A673 (cell line): ENCODE measurements at places on chromosomes 13 and 19.

DNA sequence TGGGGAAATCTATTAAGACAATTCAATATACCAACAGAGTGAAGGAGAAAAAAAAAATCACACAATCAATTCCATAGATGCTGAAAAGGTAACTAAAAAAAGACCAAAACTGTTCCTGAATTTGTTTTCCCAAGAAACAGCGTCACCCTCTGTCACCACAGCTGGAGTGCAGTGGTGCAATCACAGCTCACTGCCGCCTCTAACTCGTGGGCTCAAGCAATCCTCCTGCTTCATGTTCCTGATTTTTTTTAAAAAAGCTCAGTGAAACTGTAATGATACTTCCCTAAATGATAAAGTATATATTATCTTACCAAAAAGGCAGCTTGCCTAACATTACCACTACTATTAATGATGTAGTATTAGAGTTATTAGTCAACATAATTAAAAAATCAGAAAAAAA, 19.6 kb upstream of the ZFP14 start:
- DNase-seq: no peak

- no peak for DNase-seq
Measured at GRCh38 chr13:51249255-51249654, 27.1 kb downstream of the FAM124A start.

DNA sequence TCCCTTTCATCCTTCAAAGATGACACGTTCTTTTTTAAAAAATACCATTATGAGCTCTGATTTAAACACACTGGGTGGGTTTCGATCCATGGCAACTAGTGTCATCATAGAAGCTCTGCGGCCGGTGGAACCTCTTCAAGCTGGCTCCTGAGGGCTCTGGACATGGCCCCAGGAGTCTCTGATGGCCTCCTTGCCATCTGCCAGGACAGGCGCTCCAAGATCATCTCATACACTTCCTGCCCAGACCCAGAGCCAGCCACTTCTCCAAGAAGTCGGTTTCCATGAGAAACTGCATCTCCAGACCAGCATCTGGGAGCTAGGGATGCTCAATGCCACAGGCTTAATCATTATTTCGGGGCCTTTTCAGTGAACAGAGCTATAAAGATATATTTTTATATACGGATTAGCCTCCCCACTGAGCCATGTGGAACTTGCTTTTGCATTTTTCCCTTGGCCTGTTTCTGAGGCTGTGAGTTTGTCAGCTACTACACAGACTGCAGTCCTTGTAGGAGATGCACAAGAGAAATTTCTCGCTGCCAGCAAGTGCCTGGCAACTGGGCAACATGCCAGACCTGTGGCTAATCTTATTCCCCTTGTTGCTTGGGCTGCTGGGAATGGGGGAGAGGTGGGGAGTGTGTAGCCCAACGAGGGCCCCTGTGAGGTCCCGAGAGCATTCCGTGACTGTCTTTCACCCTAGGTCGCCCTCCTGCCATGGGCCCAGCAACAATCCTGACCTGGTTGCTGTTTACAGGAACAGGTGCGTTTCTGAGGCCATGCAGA, 15.9 kb downstream of the SUGP1 start:
- peak; percentile 51 for DNase-seq

GRCh38 chr13:51151463-51151862, 40.4 kb upstream of the C13orf42 start:
- no peak for DNase-seq

- DNase-seq: no peak
Measured at GRCh38 chr13:95462801-95463200, 89.7 kb upstream of the CLDN10 start.

GRCh38 chr13:94030415-94031119, 448.9 kb downstream of the DCT start:
- DNase-seq: no peak

- no peak for DNase-seq
Measured at GRCh38 chr13:114296902-114297301, 15.5 kb downstream of the UPF3A start.

- DNase-seq: no peak
Measured at GRCh38 chr13:34004676-34005075, 186.7 kb downstream of the RFC3 start.

DNA sequence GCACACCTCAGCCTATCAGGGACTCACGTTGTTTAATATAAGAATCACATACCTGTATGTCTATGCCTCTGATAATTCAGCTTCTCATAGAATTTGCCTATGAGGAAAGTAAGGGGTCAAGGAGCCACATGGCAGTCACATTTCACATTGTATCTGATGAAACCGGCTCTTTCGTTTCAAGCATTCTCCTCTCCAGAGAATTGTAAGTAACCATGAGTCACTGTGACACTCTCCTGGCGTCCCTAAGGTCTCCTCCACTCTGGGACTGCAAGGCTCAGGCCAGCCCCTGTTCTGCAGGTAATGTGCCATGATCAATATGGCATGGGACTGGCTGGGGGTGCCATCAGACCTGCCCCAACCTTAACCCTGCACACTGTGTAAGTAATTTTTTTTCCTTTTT, 503.3 kb downstream of the COG6 start:
- no peak for DNase-seq

GRCh38 chr19:32189956-32190706, 155.3 kb upstream of the ZNF507 start:
- no peak for DNase-seq

DNA sequence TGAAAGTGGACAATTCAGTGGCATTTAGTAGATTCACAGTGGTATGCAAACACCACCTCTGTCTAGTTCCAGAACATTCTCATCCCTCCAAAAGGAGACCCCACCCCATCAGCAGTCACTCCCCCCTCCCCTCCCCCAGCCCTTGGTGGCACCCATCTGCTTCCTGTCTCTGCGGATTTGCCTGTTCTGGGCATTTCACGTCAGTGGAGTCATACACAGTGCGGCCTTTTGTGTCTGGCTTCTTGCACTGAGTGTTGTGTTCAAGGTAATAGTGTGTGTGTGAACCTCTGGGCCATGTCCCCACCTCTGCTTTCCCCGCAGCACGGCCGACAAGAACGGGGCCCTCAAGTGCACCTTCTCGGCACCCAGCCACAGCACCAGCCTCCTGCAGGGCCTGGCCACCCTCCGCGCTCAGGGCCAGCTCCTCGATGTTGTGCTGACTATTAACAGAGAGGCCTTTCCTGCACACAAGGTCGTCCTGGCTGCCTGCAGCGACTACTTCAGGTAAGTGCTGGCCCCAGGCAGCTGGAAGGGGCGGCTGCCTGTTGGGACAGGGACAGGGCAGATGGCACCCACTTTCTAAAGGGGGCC, 19.4 kb upstream of the CRTC1 start:
- DNase-seq: no peak

GRCh38 chr13:31160857-31161556, 697 bp downstream of the HSPH1 start:
- DNase-seq: peak; percentile 68

DNA sequence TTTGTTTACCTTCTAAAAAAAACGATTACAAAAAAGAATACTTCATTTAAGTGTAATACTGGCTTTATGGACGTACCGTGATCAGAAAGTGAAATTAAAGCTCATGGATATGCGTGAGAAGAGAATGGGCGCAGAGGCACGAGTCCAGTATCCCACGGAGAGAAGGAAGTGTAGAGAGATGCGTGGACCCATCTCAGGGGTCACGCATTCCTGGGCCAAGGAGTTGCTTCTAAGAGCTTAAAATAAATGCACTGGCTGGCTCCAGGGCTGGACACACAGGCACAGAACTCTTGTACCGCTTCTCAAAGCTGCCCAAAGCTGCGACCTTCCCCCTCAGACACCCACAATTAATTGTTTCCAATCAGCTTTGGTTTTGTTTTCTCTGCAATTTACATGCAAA, 8.7 kb upstream of the SPC24 start:
- DNase-seq: no peak

DNA sequence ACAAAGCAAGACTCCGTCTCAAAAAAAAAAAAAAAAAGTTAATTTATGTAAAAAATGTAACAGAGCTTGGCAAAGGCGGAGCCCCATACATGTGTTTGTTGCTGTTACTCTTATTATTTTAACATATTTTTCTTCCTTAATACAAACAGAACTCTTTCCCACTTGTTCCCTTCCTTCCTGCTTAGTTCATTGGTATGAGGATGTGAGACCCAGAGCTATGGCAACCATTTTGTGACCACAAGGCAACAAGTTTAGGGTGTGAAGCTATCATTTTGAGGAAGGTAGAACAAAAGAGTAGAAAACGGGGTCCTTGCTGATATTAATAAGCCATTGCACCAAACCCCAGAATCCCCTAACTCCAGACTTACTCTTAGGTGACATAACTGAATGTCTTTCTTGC, 5.4 kb downstream of the IFNL1 start:
- no peak for DNase-seq

DNA sequence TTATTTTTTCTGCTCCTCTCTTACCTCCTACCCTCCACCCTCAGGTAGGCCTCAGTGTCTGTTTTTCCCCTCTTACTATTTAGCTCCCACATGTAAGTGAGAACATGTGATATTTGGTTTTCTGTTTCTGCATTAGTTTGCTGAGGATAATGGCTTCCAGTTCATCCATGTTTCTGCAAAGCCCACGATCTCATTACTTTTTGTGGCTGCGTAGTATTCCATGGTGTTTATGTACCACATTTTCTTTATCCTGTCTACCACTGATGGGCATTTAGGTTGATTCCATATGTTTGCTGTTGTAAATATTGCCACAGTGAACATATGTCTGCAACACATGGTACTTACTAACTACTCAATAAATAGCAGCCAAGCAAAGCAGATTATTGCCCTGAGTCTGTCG, 56.8 kb downstream of the DNAJC15 start:
- DNase-seq: no peak

DNA sequence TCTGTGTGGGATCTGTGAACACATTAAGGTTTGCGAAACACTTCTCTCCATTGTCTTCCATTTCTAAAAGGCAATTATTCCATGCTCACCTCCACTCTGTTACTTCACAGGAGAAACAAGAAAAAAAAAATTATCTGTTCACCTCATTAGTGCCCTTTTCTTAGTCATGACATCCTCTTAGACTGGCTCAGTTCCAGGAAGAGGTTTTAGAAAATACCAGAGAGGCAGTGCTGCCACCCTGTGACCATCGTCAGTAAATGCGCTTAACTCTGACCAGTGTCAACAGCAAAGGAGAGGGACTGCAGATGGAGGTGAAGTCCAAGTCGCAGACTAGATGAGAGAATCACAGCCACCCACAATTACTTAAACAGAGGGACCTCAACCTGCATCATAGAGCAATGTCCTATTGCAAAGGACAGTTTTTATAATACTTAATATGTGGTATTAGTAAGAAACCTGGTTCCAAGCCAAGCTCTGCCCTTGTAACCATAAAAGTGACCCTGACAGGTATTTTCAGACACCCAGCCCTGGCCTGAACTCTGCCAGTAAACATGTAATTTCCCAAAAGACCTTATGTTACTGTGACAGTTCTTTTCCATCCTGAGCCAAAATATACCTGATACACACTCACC, 19.4 kb downstream of the CEACAM21 start:
- DNase-seq: peak; percentile 87

DNA sequence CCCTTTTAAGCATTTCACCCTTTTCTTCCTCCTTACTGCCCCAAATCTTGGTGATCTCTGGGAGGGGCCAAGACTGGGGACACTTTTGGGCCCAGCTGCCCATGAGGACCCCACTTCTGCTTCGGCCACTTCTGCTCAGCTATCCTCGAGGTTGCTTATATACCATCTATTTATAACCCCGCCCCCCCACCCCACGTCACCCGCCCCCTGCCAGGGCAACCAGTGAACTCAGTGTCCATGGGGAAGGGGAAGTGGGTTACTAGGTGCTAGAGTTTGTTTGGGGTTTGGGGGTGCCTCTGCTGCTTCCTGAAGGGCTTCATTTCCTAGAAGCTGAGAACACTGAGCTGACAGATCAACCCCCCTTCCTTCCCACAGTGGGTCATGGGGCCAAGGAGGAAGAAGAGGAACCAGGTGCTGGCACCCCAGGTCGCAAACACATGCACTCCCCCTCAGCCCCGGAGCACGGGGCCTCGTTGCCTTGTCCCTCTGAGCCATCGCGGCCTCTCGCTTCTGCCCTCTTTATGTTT, 6.1 kb upstream of the ADGRE5 start:
- DNase-seq: no peak

- no peak for DNase-seq
Measured at GRCh38 chr13:112748947-112749735, 59.3 kb downstream of the ATP11A start.

DNA sequence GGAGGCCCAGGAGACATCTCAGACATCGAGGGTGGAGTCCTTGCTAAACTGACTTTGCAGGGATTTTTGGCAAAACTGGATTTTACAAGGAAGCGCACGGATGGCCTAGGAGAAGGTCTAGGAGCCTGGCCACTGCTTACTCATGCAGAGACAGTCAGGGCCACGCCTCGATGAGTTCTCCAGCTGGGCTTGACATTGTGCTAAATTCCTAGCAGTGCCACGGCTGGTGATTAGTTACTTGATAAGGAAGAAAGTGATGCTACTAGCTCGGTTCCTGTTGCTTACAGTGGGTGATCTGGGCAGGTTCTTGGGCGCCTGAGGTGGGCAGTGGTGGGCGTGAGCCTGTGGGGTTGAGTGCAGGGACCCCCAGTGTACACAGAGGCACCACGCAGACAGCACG, 143.4 kb downstream of the SOX1 start:
- DNase-seq: peak; percentile 9

GRCh38 chr13:53160211-53160610, 131.6 kb downstream of the OLFM4 start:
- DNase-seq: no peak

DNA sequence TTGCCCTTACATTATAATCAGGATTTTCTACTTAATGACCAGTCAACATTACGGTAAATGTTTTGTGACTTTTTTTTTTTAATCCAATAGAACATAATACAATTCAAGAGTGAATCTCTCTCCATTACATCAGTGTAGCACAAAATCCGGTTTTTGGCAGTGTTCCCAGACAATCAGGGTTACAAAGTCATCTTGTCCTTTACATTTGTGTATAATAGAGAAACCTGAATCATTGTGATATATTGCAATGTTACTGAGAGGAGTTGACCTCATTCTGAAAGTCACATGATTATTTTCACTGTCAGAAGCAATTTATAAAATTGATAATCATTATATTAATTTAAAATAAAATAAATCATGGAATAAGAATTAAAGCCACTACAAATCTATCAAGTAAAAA, 1346.0 kb upstream of the SPRY2 start:
- peak; percentile 65 for DNase-seq

GRCh38 chr13:107886118-107886517, 329.2 kb downstream of the LIG4 start:
- DNase-seq: no peak

DNA sequence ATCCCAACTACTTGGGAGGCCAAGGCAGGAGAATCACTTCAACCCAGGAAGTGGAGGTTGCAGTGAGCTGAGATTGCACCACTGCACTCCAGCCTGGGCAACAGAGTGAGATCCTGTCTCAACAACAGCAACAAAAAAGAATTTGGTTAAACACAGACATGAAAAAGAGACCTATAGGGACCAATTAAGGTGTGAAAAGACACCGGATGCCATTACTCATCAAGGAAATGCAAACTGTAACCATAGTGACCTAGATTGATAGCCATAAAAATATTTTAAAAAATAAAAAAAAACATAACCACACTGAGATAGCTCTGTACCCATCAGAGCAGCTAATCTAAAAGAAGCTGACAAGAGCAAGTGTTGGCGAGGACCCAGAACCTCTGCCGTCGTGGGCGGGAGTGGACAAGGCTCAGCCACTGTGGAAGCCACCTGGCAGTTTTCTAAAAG, 37.1 kb upstream of the ISYNA1 start:
- no peak for DNase-seq
